ENCODE measurements at places on chromosomes 11 and 22.

DNA sequence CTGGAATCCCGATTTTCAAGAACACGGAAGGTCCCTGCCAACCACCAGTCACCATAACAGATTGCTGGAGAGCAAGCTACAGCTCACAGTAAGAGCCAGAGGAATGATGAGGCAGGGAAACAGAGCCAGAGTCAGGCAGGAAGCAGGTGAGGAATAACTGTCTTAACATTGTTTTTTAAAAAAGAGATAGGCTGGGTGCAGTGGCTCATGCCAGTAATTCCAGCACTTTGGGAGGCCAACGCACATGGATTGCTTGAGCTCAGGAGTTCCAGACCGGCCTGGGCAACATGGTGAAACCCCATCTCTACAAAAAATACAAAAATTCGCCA, 13.5 kb upstream of the CASTOR1 start:
- DNase-seq: no peak

DNA sequence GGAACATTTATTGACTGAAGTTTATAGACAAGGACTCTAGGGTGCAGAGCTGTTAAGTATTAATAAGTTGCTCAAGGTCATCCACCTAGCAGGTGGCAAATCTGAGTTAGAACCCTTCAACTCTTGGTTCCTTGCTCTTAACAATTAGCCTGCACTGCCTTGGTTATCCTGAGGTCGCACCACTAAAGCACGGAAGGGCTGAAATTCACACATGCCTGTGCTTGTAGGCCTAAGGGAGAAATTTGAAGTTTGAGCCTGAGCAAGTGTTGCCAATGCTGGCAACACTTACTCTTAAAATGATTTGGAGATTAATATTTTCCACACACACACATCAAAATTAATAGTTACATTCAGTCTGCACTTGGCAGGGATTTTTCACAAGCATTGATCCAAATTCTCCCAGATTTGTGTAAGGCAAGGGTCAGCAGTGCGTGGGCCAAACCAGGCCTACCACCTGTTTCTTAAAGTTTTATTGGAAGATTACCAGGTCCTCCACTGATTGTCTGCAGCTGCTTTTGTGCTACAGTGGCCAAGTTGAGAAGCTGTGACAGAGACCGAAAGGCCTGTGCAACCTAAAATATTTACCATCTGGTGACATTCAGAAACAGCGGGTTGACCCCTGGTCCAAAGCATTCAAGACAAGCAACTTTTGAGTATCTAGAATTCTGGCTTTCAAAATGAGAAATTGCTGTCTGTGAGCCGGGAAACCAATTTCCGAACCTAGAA, 16.3 kb downstream of the APOL5 start:
- DNase-seq: no peak

- DNase-seq: no peak
These were observed 141.9 kb downstream of the CSNK2A3 start for GRCh38 chr11:11211186-11211585.

GRCh38 chr22:45103756-45104155, 60.0 kb upstream of the NUP50 start:
- no peak for DNase-seq

DNA sequence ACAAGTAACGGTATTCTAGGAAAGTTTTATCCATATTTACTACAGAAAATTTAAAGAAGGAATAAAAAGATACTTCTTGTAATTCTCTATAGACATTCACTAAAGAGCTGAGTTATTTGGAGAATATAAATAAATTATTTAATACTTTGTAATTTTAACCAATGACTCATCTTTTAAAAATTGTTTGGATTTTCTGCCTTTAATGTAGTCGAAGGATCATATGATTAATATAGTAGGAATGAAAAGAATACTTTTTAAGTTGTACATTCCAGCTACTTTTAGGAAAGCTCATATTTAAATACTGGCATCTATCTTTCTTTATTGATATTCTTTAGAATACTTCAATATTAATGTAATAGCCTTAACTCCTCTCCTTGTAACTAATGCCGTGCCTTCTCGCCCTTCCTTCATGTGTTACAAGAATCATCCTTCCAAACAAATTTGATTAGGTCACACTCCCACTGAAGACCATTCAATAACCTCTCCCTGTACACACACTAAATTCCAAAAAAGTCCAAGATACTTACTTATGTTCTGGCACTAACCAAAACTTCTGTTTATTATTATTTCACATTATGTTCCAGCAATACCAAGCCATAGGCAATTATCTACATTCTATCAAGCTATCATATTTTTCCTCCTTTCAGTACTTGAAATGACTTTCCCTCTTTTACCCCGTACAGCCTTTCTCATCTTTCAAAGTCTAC, 501.9 kb downstream of the CNTN5 start:
- no peak for DNase-seq

- DNase-seq: peak; percentile 71
These were observed 2.0 kb downstream of the PARVG start for GRCh38 chr22:44182588-44183286.

DNA sequence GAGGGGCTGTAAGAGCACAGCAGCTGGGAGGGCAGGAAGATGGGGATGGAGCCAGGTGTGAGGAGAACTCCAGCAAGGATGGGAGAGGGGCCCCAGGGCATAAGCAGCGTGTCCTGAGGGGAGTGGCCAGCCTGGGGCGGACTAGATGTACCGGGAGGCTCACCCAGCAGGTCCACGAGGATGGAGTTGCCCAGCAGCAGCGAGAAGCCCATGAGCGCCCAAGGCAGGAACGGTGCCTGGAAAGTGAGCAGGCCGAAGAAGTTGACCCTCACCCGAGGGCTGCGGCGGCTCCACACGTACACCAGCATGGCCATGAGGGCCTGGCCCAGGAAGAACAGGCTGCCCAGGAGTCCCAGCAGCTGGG, 1.3 kb downstream of the DERL3 start:
- no peak for DNase-seq

- DNase-seq: no peak
These were observed 72.7 kb upstream of the WNT11 start for GRCh38 chr11:76279038-76279437.

DNA sequence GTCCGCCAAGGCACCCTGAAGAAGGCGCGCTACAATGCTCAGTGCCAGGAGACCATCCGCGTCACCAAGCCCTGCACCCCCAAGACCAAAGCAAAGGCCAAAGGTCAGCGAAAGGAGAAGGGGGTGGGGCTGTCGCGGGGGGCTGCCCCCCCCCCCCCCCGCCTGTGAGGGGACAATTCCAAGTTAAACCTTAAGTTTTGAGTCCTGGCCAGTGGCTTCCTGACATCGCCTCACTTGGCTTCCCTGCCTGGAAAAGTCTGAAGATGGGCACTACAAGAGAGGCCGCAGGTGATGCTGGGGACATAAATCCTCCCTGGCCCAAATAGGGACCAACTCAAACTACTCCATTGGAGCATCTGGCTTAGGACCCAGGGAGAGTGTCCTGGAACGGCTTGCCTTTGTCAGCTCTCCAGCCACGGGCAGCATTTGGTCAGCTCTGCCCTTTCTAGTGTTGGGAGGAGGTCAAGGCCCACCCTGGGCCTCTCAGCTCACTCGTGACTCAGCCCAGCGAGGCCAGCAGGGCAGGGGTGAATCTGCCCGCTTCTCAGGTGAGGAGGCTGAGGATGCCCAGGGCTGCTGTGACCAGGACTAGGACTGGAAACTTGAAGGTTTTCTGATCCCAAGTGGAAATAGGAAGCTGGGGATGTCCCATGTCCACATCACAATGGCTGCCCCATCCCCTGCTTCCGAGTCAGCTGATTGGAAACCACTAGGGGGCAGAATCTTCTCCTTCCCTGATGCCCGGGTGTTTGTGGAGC, 1.4 kb downstream of the MDK start:
- no peak for DNase-seq

DNA sequence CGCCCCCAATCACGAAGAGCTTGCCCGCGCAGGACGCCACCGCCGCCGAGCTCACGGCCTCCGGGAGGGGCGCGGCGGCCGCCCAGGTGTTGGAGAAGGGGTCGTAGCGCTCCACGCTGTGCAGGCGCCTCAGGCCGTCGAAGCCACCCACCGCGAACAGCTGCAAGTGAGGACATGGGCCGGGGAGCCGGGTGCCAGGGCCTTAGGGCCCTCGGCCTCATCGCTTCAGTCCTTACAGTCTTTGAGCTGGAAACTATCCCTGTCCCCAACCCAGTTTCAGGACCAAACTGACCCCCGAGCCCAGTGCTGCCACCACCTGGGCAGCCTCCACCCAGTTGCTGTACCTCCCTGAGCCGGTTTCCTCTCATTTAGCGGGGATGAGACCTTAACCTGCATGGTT, 7.6 kb downstream of the KLHL35 start:
- no peak for DNase-seq

GRCh38 chr11:21723678-21724077, 469.2 kb upstream of the ANO5 start:
- DNase-seq: no peak

GRCh38 chr11:60923800-60924109, 505 bp upstream of the TMEM132A start:
- DNase-seq: no peak

GRCh38 chr11:46498179-46498578, 95.6 kb downstream of the AMBRA1 start:
- no peak for DNase-seq

DNA sequence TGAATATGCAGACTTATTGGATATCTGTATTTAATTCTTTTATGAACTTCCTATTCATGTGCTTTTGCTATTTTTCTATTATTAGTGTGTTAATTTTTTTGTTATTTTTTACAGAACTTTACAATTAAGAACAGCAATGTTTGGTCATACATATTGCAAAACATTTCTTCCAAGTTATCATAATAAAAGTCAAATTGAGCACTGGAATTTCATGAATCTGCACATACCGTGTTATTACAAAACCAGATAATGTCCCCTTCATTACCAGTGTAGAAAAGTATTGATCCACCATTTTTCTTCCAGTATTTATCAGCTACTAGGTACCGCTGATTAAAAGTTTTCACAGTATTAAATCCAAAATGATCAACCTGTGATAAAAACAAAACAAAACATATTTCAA, 40.5 kb downstream of the PRCP start:
- DNase-seq: no peak

DNA sequence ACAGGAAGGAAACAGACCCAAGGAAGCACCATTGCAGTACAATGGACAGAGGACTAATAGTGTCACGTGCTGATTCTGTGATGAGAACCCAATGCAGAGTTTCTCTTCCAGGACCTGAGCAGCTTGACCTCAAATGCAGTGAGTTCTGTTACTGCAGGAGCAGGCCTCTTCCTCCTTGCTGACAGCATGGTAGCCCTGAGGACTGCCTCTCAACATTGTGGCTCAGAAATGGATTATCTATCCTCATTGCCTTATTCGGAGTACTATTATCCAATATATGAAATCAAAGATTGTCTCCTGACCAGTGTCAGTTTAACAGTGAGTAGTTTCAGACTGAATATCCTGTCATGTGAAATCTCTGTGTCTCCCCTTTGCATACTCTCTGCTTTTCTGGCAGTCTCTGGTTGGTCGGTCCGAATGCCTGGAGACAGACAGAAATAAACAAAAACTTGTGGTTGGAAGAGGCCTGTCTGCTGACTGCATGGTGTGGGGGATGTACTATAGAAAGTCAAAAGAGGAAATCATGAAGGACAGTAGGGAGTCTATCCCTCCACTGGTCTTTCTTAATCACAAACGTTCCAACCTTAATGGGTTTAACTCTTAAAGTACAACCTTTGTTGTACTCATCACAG, 6.9 kb upstream of the MS4A14 start:
- DNase-seq: no peak
